ENCODE measurements at places on chromosomes 7 and 10.
A peak's percentile ranks its signal among the peaks of the same experiment; 100 is the strongest.

GRCh38 chr7:89994483-89994882, 159.8 kb upstream of the STEAP1 start:
- DNase-seq = no peak

- no peak for DNase-seq
These were observed 1.3 kb upstream of the ACHE start for GRCh38 chr7:100896732-100897608.

GRCh38 chr10:560314-560992, 129.0 kb downstream of the DIP2C start:
- DNase-seq = no peak

DNA sequence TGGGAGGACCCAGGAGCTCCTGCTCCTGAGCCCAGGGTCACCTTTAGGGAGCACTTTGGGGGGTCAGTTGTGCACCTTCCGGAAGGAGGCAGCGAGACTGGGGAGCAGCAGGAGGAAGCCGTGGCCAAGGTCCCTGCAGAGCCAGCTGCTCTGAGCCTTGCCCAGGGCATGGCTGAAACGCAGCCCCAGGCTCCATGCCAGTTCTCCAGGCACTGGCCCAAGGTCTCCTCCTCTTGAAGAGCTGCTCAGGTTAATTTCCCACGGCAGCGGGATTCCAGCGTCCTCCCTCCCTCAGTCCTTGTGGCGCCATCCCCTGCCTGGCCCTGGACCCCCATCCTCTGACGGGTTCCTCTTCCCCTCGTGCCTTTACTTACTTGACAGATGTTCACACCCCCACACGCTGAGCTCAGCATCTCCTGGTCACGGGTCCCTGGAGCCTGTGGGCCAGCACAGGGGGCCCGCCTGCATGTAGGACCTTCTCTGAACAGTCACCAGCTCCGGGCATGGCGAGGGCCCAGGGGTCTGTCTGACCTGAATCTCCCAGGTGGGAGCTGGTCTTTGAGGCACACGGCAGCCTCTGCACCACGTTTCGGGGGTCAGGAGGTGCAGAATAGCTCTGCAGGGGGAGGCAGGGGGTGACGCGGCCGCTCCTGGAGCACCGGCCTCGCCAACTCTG, 16.7 kb upstream of the CFAP46 start:
- no peak for DNase-seq

DNA sequence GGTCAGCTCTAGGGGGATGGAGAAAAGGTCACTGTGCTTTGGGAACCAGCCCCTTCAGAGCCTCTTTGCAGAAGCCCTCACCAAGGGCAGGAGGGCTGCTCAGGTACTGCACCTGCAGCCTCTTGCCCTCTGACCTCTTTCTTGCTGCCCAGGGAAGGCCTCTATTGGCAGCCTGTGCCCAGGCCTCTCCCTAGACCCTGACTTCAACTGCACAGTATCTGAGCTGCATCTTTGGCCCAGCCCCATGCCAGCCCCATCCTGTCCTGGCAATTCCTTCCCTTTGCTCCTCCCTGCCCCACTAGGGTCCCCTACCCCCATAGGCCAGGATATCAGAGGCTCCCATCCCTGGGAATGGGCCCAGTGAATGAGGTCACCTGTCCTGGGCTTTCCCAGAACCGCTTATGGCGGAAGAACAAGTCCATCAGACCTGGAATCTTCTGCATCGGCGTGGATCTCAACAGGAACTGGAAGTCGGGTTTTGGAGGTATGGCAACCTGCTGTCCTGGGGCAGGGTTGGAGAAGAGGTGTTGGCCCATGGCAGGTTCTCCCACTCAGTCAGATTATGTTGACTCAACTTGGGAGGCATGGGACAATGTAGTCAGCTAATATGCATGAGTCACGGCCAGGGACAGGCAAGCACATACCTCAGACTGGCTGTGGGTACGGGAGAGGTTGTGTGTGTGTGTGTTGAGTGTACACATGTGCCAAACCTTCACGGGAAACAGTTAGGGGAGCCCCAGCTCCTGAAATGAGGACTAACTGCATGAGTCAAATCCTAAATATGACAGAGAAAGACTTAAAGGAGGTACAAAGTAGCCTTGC, 17.1 kb upstream of the CPA1 start:
- DNase-seq = peak; percentile 31

GRCh38 chr10:484925-485661, 204.4 kb downstream of the DIP2C start:
- peak; percentile 12 for DNase-seq

- DNase-seq = no peak
These were observed 3.0 kb downstream of the UCMA start for GRCh38 chr10:13231190-13231589.

DNA sequence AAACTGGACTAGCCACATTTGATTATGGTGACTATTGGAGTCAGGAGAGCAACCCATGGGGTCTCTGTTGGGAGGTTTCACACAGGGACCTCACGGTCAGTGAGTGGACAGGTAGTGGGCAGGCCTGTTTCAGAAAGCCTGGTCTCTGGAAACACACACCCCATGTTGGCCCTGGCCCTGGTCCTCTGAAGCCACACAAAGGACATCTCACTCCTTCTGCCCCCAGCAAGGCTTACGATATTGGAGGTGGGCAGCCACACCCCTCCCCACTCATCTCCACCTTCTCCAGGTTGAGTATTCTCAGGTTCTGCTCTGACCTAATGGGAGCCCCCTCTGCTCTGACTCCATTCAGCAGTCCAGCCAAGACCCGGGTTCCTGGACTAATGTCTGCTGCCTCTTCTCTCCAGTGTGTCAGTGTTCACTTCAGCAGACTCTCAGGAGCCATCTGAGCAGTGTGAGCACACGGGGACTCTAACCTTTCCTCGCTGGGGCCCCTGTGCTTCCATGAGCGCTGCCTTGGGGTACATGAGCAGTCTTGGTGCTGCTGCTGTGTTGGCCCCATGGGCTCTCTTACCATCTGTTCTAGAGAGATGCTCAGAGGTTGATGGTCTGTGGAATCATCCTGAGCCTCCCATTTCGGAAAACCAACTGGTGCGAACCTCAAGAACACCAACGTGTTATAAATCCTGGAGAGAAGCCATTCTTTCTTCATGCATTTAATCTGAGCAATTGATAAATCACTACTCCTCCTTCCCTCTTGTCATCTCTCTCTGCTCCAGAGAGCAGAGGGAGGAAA, 748.6 kb downstream of the GRID1 start:
- DNase-seq = no peak

DNA sequence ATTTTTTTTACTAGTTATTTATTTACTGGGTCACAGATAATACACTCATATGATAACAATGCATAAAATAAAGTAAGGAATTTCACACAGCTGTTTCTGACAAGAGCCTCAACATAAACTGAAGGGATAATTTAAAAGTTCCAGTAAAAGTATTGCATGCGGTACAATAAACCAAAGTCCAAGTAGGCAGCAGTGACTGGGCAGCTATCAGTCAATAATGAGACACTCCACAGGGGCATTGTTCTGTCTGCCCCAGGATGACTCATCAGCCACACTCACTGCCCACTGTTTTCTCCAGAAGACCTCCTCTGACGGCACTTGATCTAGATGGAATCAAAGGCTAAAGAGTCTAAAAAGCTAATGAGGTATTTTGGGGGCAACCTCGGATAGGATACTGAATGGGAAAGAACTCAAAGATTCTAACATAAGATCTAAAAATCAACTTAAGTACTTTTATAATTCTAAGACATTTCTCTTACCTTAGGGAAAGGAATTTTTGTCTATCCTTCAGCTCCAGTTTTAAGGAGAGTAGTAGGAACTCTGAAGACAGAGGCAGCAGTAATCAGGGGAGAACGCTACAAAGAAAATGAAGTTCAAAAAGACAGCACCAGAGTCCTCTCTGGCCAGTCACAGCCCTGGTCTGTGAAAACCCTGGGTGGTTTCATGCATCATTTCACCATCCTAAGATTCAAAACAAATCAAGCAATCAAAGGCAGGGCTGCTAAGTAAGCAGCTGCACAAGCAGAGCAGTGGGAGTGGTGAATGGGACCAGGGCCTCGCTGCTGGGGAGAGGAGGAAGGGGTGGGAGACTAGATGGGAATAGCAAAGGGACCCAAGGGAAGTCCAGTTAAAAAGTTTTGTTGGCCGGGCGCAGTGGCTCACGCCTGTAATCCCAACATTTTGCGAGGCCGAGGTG, 175.1 kb downstream of the AVL9 start:
- DNase-seq = no peak

DNA sequence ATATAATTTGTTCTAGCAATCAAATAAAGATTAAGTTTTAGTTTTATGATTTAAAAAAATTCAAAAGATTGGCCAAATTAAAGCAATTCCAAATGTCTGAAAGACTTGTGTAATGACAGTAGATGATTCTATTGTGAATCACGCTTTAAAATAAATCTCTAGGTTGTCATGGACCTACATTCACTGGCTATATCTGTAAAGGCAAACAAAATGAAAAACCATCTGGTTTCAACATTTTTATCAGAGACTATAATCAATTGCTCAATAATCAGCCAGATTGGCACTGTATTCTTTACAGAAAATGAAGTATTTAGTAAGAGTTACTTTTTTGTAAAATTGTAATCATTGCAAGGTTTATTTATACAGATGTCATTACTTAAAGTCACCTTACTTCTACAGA, 60.7 kb downstream of the DGKB start:
- DNase-seq = no peak

DNA sequence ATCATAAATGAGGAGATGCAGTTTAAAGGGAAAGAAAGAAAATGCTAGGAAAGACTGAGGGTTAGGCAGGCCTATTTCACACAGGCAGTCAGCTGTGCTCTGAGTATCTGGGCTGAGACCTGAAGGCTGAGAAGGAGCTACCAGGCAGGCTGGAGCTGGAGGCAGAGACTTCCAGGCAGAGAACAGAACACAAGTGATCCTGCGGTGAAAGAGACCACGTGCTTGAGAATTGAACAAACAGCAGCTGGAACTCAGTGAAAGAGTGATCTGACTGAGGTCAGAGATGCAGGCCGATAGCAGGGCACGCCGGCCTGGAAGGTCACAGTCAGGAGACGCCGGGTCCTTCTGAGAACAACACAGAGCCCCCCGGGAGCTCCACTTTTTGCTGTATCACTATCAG, 147.8 kb downstream of the ADAM12 start:
- no peak for DNase-seq

DNA sequence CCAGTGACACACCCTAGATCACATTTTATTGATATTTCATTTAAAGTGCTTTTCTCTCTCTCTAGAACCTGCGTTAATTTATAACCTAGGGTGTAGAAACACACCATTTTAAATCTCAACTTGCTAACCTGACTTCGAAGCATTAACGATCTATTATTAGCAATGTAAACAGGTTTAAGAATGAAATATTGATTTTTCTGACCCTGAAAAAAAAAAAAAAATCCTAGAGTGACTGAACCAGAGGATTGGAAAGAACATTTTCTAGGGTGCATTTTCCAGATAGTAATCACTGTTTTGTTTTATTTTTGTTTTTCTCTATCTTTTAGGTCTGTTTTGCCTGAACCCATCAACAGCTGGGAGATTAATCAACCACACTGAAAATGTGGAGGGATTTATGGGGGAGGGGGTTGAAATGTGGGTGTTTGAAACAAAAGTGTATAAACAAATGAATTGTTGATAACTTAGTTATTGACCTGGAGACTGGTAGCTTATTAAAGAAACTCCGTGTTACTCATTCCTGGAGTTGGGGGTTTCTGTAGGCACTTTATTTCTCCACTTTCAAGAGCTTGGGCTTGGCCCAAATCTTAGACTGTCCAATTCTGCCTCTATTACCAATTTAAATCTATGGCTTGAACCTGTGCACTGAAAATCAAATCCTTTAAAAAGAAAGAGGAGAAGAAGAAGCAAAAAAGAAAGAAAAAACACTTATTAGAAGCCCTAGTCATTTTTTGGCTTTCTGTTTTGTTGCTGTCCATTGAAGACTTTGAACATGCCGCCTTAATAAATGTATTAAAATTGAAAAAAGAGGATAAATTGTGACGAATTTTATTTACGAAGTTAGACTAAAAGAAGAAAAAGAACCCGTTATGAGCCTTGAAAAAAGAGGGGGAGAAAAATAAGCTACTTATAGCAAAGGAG, 2.8 kb downstream of the HOXA2 start:
- DNase-seq = no peak

- no peak for DNase-seq
These were observed 30.7 kb downstream of the GHRHR start for GRCh38 chr7:30994206-30995100.

DNA sequence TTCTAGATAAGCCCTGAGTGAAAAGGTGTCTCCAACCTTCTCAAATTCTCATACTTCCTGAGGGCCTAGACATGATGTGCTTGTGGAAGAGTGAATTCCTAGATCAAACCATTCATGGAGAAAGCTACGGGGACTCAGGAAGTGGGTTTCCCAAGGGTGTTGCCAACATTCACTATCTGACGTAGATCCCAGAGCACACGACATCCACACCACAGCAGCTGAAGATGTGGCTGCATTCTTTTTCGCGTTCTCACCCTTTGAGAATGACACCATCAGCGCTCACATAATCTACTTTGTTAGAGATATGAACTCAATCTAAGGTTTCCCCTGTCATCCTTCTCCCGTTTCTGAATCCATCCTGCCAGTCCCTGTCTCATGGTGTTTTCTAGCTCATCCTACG, 290.8 kb downstream of the DNAJB6 start:
- no peak for DNase-seq

DNA sequence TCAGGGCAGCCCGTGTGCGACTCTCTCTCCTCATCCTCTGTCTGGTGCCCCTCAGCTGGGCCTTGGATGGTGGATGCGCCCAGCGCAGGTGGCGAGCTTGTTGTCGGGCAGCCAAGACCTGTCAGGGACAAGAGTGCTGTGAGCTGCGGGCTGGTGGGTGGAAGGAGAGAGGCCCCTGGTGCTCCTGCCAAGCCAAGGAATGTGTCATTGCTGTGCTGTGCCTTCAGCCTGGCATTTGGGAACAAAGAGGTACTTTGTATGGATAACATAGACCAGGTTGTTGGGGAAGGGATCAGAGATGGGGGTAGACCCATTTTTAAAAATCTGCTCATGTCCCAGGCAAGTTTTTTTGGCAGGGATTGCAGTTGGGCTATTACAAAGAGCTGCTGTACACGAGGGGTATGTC, 120.9 kb downstream of the PKD1L1 start:
- DNase-seq = no peak

GRCh38 chr7:45606050-45606449, 31.9 kb downstream of the ADCY1 start:
- DNase-seq = no peak

GRCh38 chr7:105711726-105712402, 130.6 kb upstream of the EFCAB10 start:
- no peak for DNase-seq

- DNase-seq = no peak
These were observed 4.7 kb downstream of the GDF2 start for GRCh38 chr10:47326927-47327330.
